ENCODE measurements at places on chromosomes 7 and 10.

DNA sequence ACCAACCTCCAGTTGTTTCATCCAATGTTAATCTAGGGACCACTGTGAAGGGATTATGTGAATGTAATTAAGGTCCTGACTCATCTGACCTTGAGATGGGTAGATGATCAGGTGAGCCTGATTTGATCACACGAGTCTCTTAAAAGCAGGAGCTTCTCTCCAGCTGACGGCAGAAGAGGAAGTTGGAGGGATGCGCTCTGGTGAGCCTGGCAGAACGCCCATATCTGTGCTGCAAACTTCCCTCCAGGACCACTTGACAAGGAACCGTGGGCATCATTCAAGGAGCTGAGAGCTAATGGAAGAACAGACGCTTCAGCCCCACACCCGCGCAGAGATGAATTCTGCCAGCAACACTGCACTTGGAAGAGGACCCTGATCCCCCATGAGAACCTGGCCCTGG lies 642.4 kb downstream of the TNS3 start:
- DNase-seq: no peak

DNA sequence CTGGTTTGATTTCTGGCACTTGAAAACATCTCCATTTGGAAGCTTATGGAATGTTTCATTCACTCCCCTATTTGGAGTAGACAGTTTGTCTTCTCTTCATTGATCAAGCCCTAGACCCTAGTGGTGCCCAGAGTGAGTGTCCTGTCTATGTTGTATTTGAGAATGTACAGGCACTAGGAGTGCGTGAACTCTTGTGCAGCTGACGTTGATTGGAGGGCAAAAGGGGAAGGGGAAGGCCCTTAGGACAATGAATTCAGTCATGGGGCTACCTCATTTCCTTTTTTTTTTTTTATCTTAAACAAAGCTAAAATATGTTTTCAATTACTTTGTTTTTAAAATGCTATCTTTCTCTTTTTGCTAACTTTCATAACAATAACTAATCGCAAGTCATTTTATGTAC lies 66.5 kb downstream of the ADD3 start:
- DNase-seq: no peak

DNA sequence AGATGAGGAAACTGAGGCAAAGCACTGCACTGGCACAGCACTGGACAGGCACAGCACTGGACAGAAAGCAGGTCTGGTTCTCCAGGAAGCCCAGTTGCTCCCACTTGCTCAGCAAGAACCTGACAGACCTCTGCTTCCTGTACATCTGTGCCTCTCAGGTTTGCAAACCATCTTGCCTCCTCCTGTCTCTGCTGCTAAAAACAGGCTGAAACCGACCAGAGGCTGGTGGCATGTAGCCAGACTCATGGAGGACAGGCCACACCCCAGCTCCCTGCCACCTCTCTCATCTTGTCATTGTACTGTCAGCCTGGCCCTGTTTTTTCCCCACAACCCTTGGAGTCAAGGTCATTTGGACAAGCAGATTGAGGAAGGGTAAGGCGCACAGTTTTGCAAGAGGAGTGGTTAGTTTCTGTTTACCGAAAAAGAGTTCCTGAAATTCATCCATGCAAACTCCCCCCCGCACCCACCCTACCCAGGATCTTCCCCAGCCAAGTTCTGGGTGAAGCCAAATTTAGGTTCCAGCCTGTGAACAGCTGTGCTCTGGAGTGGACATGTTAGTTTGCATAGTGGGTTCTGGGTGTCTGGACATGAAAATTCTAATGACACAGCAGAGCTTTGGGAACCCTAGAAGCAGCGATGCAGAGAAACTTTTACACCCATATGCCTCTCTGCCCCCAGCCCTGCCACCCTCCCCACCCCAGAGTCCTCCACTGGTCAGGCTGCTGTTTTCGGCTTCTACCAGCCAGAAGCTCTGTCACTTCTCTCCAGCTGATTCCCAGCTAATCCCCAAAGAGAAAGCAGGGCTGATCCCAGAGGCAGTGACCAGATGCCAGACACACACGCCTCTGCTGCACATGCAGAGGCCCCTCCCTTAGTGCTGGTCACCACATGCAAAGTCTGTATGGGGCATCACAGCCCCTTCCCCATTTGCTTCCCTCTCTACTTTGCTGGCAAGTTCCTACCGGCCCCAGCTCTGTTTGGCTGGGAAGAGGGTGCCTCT lies 8.5 kb upstream of the C10orf105 start:
- DNase-seq: no peak

DNA sequence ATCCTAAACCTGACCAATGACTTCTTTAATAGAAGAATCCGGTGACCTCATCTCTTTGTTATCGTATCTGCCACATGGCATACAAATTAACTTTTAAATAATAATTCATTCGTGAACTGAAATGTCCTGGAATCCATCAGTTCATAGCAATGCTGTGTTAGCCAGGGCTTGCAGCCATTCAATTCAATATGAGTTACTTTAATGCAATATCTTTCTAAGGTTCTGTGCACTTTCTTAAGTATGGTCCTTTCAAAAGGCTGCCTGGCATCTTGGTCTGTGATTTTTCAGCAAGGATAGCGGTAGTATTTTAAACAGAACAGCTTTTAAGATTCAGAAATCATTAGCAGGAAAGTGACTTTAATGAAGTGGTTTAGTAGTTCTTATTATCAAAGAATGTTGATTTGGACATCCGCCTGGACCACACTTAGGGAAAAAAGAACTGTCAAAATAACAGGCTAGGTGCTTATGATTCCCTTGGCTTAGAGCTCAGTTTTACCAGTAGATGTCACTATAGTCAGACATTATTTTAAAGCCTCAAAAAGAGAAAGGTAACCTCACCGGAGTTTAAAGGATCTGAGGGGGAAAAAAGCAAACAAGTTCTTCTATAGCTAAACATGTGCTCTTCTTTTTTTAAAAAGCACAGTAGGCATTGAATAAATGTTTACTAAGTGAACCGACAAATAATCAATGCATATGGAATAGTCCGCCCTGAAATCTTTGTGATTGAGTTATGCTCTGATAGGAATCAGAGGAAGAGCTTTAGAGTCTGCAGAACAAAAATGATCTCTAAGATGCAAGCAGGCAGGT lies 22.7 kb downstream of the SLC35G1 start:
- DNase-seq: peak; percentile 38

DNA sequence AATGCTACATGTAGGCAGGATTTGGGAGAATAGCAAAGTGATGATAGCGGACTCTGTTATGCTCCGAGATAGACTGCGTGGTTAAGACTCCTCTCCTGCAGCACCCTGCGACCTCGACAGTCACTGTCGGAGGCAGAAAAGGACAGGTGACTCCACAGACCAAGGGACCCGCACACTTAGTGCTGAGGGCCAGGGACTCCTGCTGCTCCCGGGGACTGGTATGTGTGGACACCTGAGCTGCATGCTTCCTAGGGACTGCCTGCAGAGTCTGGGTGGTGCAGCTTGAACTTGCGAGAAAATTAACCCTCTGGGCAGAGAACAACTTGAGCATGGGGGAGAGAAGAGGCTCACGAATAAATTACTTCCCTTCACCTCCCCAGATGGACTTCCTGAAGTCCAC lies 407.1 kb upstream of the PFKP start:
- DNase-seq: no peak

DNA sequence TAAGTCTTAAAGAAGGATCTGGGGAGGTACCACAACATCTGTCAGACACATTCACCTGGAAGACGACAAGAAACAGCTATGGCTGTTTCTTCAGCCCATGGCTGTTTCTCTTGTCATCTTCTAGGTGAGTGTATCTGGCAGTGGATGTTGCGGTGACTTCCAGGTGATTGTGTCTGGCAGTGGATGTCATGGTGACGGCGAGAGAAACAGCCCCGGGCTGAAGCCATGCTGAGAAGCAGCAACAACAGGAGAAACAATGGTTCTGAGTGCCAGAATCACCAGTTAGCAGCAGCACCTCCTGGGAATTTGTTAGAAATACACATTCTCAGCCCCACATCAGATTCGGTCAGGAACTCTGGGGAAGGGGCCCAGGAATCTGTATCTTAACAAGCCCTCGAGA lies 68.6 kb upstream of the SYPL1 start:
- DNase-seq: no peak

DNA sequence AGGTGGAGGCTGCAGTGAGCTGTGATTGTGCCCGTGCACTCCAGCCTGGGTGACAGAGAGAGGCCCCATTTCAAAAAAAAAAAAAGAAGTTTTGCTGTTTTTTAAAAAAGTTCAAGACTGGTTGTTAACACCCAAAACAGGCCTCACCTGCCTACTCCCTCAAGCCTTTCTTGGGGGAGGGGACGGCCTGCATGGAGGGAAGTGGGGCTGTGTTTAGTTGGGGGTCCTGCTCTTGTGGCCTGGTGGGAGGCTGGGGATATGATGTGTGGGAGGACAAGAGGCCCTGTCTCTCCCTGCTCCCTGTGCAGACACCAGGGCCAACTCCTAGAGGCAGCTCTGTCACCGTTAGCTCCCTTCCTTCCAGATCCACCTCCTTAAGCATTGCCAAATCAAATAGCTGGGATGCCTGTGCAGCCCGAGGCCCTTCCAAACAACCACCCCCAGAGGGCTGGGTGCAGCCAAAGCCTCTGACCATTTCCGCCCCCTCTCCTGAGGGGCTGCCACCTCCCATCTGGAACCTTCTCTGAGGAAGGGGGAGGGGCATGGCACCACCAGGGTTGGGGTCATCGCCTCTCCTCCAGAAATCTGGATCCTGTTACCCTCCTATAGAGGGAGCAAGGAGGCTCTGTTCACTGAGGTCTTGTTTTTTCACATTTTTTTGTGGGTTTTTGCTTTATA lies 32.9 kb upstream of the ANKRD2 start:
- DNase-seq: no peak

- DNase-seq: no peak
Measured at GRCh38 chr10:88952647-88953111, at the start of gene ACTA2. TSS of gene ACTA2 (minus strand) at chr10:88952773. CDS start at chr10:88948930, 3,843 bp downstream.

DNA sequence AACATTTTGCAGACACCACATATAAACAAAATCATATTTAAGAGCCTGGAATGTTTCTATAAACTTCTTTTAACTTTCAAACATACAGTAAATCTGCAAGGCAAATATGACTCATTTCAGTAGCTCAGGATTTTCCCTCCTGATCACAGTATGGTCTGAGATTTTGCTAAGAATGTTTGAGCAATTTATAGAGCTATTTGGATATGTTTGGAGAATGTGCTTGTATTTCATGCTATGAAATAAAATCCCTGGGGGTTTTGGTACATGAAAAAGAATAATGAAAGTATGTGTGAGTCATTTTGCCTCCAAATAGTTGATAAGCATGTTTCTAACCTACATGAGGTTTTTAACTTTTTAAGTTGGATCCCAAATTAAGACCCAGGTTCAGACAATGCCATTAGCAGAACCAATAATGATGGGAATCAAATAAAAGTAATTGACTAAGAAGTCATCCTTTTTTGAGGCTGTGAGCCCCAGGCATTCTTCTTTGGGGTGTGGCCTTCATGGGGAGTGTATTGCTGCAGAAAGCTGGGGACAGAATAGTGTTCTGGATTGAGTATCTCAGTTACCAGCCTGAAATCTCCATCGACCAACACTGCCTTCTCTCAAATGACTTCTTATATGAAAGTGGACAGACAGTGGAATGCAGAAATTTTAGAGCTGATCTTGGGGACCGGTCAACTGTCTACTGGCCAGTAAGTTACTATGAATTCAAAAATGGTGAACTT lies 66.1 kb upstream of the AGBL3 start:
- DNase-seq: no peak

- peak; percentile 8 for DNase-seq
Measured at GRCh38 chr10:25682203-25682851, 251.7 kb upstream of the MYO3A start.

DNA sequence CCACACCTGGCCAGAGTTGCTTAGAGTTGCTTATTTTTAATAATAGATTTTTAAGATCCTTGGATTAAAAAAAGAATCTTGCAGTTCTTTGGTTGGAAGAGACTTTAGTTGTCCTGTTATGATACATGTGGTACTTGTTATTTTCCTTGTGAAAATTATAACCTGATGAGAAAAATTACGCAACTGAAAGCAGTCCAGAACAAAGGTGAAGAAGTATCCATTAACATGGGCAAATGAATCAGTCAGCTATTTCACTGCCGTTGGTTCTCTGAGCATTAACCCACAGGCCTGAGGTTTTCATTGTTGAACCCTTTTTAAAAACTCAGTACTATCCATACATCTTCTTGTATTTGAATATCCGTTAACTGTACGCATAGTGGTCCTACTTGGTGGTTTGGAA lies 68.2 kb downstream of the GALNT11 start:
- DNase-seq: no peak

DNA sequence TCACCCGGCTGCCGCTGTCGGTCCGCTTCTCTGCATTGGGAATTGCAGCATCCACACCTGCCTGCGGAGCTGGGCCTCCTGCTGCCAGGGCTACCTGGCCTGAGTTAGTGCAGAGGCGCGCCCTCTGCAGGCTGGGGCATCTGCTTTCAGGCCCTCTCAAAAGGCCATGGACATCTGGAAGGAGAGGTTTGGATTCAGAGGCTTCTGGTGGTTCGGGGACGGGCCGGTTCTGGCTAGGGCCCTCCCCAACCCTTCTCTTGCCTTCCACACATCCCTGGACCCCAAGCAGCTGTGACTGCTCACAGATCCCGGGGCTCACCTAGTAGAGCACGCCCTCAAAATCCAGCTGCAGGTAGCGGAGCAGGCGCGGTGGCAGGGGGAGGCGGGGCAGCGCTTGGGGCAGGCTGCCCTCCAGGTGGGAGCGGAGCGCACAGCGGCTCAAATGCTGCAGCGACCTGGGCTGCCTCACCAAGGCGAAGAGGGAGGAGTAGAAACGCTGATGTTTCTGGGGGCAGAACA lies 8.4 kb upstream of the GBX1 start:
- no peak for DNase-seq

DNA sequence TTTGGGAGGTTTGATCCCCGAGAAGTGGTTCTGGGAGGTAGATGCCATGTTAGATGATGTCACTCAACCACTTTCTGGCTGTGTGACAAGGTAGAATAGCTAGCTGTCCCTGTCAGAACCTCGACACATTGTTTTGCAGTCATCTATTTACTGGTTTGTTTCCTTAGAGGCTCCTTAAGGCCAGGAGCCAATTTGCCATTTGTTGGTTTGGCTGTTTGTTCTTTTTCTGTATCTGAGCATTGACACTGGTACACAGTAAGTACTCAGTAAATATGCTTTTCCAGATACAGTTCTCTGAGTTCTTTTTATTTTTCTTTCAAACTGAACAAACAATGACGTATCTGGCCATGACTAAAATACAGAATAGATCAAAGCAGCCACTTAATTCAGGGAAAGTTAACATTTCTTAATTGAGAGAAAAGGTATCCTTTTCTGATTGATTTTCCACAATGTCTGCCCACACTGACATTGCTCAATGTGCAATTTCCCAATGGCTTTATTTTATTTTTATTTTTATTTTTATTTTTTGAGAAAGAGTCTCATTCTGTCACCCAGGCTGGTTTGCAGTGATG lies 121.6 kb downstream of the SPAG6 start:
- no peak for DNase-seq

GRCh38 chr10:63429281-63429680 lies 36.5 kb downstream of the JMJD1C start:
- DNase-seq: peak; percentile 40

- DNase-seq: peak; percentile 88
Measured at GRCh38 chr7:141649865-141650634, 51.9 kb downstream of the DENND11 start.

DNA sequence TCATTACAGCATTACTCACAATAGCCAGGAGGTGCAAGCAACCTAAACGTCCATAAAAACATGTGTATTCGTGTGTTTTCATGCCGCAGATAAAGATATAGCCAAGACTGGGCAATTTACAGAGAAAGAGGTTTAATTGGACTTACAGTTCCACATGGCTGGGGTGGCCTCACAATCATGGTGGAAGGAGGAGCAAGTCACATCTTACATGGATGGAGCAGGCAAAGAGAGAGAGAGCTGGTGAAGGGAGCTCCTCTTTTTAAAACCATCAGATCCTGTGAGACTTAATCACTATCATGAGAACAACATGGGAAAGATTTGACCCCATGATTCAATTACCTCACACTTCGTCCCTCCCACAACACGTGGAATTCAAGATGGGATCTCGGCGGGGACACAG lies 33.0 kb downstream of the PDLIM1 start:
- DNase-seq: no peak

All from right lung (tissue), 10 donors.